Fibroblast of skin of left quadriceps (primary cell): ENCODE measurements at places on chromosomes 16 and 17.

GRCh38 chr16:56106527-56106926, 84.8 kb upstream of the GNAO1 start:
- no peak for DNase-seq

DNA sequence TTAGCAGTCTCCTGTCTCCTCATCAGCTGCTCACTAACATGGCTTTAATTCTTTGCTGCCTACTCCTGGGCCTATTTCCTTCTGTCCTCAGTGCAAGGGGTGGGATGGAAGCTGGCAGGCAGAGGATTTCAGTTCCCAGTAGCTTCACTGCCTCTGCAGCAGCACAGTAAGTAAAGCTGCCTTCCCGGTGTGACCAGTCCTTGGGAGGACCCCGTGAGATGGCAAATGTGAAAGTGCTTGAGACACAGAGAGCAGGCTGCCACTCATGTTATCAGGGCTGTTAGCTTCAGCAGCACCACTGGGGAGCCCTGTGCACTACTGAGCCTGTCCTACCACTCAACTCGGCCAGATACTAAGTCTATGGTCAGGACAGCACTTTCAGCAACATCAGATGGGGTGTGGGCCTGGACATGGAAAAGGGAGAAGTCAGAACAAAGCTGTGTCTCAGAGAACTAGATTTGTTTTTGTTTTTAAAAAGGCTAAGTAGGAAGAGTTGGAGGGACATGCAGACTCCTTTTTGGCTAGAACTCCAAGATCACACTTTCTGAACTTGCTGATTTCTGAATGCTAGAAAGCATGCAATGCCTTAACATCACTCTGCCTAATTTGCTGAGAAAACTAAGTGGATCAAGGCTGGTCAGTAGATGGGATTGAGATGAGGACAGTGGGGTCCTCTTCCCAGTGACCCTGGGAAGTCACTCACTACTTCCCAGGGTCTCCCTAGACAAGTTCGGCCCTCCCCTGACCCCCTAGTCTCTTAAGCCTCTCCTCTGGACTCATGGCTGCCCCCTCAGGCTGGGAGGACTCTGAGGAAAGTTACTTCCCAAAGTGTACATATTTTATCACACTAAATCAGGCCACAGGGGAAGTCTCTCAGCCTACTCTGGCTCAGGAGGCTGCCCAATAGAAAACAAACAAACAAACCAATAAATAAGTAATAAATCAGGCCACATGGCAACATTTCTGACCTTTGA, 1.1 kb downstream of the ACSF2 start:
- DNase-seq: no peak

DNA sequence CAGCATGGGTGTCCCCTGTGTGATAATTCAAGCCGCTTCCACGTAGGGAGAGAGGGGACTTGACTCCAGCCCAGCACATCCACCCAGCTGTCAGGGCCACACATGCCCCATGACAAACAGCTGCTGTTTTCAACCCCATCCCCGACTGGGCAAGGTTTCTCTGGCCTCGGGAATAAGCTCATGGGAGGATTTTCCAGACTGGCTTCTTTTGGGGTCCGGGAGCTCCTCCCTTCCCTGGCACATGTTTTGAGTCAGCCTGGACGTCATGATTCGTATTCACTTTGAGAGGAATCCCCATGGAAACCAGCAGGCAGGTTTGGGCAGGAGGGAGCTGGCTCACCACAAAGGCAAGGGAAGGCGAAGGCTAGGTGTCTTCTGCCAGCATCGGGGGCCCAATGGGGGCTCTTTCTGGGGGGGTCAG, 156.4 kb downstream of the CMIP start:
- DNase-seq: no peak

- no peak for DNase-seq
Observed at GRCh38 chr17:18626152-18626870, 17.9 kb downstream of the TBC1D28 start.

DNA sequence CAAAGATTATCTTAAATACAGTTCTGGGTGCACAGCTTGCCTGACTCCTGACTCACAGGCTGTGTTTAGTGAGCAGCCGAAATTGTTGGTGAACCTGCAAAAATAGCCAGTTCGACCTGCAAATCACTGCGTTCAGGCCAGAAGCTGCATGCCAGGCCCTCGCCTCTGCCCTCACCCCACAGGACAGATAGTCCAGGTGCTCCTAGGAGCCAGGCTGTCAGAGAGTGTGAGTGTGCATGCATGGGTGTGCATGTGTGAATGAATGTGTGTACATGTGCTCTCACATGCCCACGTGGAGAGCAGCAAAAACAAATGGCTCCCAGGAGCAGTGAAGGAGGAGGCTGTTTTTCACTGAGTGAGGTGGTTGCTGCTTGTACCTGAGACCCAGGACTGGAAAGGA, 131.8 kb downstream of the ABCC12 start:
- no peak for DNase-seq

DNA sequence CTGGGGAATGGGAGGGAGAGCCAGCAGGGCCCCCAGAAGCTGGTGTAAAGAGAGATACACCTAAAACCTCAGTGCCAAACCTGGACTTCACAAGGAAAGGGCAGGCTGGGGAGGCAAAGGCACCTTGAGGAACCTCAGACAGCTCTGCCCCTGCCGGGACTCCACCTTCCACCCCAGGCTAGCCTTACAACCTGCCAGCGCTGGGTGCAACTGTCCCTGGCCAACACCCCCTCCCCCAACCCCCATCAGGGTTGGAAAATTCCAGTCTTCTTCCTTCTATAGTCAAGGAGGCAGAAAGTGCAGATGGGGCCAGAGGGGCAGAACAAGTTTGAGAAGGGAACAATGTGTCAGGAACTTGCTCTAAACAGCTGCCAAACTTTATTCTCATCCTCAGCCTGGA, 2.2 kb downstream of the YBX2 start:
- DNase-seq: no peak

DNA sequence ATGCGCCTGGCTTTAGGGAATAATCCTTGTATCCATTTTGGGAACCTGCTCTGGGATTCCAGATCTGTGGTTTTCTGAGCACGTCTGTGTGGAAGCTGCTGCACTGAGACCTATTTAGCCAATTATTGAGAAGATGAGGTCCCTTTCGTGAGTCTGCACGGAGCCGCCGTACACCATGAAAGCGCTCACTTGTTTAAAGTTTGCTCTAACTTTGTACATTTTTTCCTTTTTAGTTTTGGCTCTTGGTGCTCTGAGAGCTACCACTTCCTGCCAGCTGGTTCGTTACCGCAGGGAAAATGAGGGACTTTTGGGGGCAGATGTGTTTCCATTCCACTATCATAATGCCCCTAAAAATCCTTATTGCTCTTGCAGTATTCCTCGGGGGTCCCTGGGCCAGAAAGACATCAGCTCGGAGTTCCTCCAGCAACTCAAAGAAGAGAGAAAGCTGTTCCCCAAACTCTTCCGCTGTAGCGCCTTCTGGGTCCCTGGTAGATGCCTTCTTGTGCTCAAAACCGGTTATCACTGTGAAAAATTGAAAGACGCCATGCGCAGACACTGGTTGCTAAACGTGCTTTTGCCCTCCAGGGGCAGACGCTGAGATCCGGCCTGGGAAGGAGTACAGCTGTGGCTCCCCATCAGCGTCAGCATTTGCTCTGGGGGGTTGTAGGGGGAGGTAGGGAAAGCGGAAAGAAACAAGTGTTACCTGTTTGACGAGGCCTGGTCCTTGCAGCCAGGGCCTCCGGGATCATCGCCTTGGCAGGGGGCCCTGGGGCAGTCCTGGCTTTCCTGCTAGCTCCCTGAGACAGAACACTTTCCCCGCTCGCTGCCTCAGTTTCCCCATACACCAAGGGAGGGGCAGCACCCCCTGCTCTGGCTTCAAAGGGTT, 238.1 kb downstream of the MRTFB start:
- no peak for DNase-seq

DNA sequence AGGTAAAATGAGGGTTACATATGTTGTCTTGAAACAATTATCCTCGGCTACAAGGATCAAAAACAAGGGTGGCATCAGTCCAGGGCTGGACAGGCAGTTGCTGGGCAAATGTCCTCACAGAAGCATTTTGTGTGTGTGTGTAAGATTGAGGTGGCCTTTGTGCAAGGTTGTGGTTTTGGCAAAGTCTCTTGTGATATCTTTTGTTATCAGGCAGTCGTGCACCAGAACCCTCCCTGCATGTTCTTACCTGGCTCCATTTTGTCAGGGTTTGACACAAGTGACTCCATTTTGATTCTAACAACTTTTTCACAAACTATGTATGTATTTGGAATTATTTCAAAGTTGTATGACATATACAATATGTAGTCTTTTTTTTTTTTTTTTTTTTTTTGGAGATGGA, 20.0 kb downstream of the CHAD start:
- no peak for DNase-seq

GRCh38 chr16:84423416-84423837, 55.1 kb downstream of the ATP2C2 start:
- DNase-seq: no peak

DNA sequence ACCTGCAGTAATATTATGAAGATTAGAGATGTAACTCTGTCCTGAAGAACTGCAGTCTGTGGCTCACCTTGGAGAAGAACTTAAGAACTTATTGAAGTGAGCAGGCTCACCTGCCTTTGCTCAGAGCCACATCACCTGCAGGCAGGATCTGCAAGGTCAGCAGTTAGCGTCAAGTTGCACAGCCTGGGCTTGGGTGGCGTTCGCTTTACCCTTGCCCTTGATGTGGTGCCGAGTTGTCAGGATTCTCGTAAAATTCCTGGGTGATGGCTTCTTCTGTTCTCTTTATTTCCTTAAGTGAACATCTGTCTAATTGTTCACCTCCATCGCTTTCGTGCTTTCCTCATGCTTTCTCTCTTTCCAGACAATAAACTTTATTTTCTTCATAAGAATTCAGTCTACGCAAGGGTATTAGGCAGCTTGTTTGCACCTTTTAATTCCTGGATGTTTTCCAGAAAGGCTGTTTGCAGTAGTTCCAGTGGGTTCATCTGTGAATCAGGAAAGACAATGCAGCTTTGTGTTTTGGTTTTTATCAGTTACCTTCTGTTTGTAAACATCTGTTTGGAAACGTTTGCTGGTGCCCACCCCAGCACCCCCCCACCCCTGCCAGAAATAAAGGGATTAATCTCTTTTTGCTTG, 254.3 kb downstream of the WWOX start:
- no peak for DNase-seq

DNA sequence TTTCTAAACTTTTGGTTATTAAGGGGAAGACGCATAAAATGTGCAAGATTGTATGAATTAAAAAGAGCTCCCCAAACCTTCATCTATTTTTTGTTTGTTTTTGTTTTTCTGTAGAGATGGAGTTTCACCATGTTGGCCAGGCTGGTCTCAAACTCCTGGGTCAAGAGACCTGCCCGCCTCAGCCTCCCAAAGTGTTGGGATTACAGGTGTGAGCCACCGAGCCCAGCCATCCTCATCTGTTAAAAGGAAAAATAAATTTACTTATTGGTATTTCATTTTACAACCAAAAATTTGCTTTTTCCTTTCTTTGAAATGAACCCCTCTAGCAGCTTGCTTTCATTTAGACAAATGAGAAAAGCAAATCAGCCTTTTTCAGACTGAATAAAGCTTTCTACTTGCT, 23.2 kb downstream of the RNF157 start:
- DNase-seq: no peak

GRCh38 chr16:81293909-81294802, 20.6 kb upstream of the GAN start:
- DNase-seq: no peak

DNA sequence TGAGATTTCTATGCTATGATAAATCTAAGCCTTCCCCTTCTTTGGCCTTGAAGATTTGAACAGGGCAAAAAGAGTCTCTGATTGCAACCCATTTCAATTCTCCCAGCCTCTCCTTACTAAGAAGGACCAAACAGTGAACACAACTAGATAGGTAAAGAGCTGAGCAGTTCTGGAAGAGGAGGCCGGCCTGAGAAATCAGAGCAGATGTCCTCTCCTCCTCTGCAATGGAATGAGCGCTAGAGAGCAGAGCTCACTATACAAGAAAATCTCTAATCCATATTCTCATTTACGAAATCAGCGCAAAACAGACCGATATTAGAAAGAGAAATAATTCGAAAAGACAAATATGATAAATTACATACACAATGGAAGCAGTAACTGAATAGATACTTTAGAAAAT, 124.2 kb downstream of the CDK5R1 start:
- DNase-seq: no peak

GRCh38 chr17:2959371-2960130, 103.9 kb downstream of the OR1D5 start:
- DNase-seq: no peak

- DNase-seq: no peak
Observed at GRCh38 chr16:83176802-83177201, 550.0 kb downstream of the CDH13 start.

- DNase-seq: no peak
Observed at GRCh38 chr16:70157105-70157476, 16.5 kb upstream of the CLEC18C start.

DNA sequence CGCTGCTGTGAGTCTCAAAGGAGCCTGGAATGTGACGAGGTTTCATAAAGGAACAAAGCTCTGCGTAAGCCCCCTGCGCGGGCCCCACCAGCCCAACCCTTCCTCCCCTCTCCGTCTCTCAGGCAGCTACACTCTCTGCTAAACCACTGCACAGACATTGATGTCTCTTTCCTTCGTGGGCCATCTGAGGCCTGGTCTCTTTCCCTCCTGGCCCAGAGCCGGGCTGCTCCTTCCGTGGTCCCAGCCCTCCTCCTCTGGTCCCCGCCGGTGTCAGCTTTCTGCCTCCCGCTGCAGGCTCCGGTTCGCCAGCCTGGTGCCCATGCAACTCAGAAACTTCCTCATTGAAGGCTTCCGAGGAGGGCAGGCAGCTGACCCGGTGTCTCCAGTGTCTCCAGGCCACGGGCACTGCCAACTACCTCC, 7.4 kb downstream of the SCARF1 start:
- no peak for DNase-seq

- no peak for DNase-seq
Observed at GRCh38 chr17:63762161-63763078, 11.0 kb downstream of the CCDC47 start.

GRCh38 chr17:34760931-34761495, 181.6 kb downstream of the TMEM132E start:
- no peak for DNase-seq

DNA sequence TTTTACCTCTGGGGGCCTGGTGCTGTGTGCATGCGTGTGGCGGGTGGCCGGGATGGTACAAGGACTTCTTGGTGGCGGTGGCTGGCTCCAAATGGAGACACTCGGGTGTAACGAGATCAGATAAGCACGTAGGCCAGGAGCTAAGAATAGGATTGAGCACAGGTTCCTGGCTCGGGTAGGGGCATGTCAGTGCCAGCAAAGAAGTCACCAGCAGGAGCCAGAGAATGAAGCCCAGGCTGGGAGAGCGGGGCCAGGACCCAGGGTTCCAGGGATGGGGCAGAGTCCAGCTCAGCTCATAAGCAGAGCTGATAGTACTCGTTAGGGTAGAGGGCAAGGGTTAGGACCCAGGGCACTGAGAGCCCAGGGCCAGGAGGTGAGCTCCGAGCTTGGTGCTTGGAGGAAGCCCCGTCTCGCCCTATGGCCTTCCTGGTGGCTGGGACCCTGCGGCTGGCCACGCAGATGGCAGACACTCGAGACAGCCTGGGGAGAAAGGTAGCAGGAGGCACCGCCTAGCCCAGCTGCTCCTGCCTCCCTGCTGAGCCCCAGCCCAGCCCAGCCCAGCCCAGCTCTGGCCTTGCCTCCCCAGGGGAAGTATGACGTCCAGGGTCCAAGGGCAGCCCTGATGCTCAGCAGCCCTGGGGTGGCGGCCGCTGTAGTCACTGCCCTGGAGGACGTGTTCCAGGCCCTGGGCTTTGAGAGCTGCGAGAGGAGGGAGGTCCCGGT, 8.9 kb downstream of the ZNF213 start:
- DNase-seq: no peak
